IPS-NIHi11 (cell line): ENCODE measurements at places on chromosomes 2 and 18.
A peak's percentile ranks its signal among the peaks of the same experiment; 100 is the strongest.

GRCh38 chr2:19070886-19071285 lies 287.5 kb downstream of the OSR1 start:
- DNase-seq: no peak

DNA sequence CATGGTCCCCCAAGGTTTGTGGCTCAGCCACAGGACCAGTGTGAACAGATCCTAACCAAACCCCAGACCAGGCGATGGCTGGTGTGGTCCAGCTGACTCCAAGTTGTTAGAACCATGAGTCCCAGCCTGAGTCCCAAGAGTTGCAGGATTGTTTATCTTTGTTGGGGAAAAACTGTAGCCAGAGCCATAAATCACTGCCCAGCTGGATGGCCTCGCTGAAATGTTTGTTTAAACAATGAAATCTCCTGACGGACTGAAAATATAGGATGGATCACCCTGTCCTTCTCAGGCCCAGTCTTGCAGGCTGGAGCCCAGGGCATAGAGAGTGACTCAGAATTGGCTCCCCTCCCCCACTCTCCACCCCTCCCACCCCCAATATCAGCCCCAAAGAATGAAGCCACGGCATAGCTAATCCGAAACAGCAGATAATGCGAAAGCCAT lies 36.4 kb downstream of the PKDCC start:
- no peak for DNase-seq

- no peak for DNase-seq
These were observed 685.1 kb upstream of the SLC8A1 start for GRCh38 chr2:41137031-41137430.

DNA sequence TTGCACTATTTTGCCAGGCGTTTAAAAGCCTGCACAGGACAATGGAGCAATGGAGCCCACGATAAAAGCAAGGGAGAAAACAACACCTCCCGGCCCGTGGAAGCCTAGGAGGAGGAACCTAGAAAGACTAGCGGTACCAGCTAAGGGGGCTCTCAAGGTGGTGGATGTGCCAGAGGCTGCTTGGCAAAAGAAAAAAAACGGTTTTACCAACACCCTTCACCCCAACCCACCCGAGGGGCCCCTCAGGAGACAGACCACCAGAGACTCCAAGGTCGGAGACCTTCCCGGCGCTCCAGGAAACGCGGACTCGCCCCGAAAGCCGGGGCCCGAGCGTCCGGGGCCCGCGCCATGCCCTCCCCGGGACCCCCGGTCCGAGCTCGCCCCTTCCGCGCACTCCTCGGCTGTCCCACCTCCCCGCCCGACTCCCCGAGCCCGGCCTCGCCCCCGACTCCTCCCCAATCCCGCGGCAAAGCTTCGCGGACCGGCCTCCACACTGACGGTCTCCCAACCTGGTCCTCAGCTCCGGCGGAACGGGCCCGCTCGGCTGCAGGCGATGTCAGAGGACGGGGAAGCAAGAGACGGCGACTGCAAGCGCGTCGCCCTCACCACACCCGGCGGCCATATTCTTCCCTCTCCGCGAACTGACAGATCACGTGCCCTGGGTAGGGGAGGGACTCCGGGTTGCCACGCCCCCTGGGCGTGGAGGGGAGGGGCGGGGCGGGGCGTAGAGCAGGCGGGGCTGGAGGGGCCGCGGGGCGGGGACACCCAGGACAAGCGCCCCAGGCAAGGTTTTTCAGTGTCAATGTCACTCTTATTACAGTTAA lies at the start of gene KIDINS220:
KIDINS220 (minus strand) TSS at position 643 of the 824 bp plus-strand sequence. CDS start 10,520 bp downstream, outside the sequence.
- peak; percentile 100 for DNase-seq

GRCh38 chr2:237591141-237591881 lies 777 bp upstream of the RAB17 start:
- peak; percentile 78 for DNase-seq
